NCI-H1048 (cell line): ENCODE measurements at places on chromosomes 13 and 19.

GRCh38 chr13:81184556-81185265, 843.8 kb upstream of the SPRY2 start:
- DNase-seq, result no peak

DNA sequence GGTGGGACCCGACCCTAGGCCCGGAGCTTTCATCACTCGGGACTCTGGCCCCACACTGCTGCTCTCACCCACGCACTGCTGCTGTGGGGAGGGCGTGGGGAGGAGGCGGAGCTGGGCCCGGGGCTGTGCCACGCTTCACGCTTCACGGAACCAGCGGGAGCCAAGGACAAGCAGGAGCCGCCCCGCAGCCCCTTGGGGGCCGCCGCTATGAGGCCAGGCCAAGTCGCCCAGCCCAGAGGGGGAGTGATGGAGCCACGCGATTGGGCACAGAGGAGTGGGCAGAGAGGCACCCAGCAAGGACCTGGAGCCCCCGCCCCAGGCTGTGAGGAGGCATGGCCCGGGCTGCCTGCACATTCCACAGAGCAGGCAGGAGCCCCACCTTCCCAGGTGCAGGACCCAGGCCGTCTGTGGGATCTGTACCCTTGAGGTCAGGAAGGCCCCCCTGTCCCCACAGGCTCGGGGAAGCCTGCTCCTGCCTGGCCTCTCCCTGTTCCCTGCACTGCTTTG, 10.2 kb upstream of the SUPT20H start:
- DNase-seq, result no peak

DNA sequence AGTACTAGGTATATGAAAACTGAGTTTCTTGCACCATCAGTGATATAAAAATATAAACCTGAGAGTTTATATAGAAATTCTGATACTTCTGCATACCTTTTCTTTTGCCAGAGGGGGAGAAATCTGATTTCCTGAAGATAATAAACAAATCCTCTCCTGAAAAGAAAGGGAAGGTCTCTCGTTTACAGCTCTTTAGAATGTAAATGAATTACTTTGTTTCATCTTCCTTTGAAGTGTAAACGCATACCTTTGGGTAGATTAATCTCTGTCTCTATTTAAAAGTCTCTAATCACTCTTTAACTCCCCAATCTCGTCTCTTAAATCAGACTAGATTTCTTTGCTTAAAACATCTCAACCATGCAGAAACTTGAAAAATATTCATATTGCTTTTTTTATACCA, 1092.9 kb downstream of the SLITRK5 start:
- DNase-seq, result no peak

DNA sequence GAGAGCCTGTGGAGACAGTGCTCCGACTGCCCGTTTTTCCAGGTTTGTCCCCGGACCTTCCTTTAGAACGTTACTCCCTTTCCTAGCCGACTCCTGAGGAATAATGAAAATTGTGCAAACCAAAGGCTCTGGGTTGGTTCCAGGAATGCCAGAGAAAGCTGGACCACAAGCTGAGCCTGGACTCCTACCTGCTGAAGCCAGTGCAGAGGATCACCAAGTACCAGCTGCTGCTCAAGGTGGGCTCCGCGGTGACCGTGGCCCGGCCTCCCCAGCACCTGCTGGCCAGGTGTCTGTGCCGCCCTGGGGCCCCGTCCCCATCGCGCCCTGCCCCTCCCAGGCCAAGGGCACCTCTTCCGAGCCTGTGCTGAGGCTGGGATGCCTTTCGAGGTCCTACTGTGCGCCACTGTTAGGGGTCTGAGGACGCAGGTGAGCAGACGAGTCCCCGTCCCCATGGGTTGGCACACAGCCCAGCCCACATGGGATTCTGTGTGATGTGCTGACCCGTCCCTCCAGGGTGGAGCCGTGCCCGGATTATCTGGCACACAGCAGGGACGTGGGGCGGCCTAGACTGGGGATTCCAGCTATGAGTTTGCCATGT, 20.5 kb upstream of the F7 start:
- no peak for DNase-seq

DNA sequence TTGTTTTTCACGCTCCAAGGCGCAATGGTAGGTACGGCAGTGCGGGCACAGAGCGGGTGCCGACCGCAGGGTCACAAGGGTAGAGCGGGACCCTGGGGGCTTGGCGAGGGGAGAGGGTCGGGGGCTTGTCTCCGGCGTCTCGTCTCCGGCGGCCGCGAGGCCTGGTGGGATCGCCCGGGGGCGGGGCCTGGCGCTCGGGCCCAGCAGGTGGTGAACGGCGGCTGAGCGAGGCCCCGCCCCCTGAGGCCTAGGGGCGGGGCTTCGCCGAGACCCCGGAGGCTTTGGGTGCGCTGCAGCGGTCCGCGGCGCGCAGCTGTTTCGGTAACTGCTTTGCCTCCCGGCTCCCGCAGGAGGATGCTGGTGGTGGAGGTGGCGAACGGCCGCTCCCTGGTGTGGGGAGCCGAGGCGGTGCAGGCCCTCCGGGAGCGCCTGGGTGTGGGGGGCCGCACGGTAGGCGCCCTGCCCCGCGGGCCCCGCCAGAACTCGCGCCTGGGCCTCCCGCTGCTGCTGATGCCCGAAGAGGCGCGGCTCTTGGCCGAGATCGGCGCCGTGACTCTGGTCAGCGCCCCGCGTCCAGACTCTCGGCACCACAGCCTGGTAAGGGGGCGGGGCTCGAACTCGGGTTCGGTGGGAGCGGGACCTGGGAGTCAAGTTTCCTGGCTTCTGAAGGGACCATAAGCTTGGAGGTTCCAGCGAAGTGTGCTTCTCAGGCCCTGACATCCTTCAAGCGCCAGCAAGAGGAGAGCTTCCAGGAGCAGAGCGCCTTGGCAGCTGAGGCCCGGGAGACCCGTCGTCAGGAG, at the start of gene TSEN34:
Gene TSEN34, plus strand, starts transcription at position 298 of the 800 bp plus-strand sequence. Its CDS starts 57 bp downstream, at position 355.
- peak; percentile 74 for DNase-seq

DNA sequence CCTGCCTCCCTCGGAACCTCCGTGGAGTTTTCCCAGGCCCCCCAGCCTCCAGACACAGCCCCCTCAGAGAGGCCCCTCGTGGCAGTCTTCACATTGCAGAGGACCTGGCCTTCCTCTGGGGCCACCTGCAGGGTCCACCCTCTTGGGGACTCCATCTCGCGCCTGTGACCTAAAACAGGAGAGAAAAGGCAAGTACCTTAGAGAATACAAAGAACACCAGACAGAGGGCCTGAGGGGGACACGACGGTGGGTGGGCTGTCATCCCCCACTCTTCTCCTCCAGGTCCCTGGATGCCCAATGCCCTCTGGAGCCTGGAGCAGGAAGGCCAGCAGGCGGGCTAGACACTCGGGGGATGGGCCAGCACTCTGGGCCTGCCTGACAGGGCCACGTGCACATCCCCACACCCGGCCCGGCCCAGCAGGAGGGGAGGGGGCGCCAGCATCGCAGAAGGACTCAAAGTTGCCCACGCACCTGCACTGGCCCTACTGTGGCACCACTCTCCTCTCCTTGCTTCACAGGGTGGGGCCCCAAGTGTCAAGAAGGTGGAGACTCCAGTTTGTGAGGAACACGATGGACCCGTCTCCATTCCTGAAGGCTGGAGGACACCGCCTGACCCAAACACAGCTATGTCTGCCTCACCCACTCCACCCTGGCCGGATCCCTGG, 4.3 kb upstream of the A1BG start:
- DNase-seq, result no peak

- DNase-seq, result no peak
Observed at GRCh38 chr13:19183676-19184075, 2.1 kb upstream of the TUBA3C start.
